T-helper 22 cell (primary cell): ENCODE measurements at places on chromosomes 12 and 14.

- no peak for DNase-seq
Measured at GRCh38 chr12:121857322-121858246, 1.1 kb downstream of the HPD start.

DNA sequence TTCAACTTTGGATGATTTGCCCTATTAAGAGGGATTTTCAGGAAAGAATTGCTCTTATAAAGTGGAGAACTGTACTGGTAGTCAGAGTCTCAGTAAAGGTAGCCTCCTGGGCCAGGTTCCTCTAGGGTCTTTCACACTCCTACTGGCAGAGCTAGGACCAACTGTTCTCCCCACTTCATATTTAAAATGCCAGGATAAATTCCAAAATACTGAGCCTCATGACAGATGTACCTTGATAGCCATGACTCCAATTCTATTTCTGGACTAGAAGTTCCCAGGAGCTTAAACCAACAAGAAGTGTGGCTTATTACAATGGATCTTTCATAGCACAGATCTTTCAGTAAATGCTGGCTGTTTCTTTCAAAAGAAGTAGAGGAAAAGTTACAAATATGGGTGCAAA is 126.5 kb downstream of the C12orf75 start:
- no peak for DNase-seq

GRCh38 chr12:32549675-32550079 is 129.4 kb upstream of the DNM1L start:
- no peak for DNase-seq

- no peak for DNase-seq
Measured at GRCh38 chr14:39015360-39015961, 87.6 kb downstream of the SEC23A start.

GRCh38 chr12:39780411-39780912 is 160.9 kb upstream of the ABCD2 start:
- no peak for DNase-seq

DNA sequence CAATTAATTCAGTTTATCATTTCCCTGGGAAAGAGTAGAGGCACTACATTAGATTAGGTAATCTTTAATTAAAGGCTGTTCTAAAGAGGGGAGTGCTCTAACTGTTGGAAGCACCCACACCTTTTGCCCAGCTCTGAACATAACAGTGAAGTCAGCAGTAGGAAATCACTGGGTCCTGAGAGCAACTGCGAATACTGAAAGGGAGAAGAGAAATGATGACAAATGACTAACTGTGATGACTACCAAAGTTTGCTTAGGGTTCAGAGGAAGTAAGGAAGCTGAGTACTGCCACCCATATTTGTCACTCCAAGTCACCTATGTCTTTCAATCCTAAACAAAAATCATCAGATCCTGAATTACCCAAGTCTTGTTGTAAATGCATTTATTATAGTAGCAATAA is 140.6 kb downstream of the EPS8 start:
- DNase-seq: no peak

DNA sequence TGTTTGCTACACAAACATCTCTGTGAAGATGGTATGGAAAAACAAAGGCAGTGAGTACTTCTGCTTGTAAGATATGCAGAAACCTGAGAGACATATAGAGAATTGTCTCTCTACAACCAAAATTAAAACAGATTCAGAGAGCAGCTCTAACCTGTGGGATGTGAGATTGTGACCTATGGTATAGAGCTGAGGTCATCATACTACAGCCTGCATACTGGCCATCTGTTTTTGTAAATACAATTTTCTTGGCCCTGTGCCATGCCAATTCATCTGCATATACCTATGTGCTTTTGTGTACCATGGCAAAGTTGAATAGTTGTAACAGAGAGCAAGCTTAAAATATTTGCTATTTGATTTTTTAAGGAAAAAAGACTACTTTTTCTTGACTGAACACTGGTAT is 99.6 kb downstream of the LMO3 start:
- no peak for DNase-seq

DNA sequence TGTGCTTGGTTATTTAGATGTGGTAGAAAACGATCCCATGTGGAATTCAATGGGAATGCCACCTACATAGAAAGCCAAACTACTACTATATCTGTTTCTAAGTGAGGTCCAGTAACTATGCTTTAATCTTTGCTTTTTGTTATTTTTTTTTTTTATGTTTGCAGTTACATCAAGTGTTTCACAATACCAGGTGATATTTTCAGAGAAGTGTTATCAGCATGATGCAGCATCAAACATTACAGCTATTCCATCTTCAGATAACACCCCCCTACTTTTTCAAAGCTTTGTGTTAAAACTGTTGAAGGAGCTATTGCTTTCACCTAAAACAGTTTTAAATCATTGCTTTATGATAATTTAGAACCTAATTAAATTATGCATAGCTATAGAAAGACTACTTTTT is 163.8 kb upstream of the SLC16A7 start:
- no peak for DNase-seq

DNA sequence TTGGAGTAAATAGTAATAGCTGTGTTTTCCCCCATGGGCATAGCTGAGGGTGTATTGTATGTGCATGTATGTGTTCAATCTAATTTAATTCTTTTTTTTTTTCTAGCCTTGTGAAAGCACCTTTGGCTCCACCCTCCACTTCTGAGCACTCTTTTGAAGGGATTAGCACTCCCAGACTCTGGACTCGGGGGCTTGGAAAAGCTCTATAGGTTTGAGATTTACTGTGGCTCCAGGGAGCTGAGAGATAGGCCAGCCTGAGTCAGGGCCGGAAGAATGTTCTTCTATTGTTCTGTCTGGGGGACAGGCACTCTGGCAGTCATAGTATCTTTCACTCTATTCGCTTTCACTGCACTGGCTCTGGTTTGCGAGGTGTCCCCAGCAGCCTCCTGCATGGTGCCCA is 540.0 kb upstream of the TBX3 start:
- DNase-seq: no peak

DNA sequence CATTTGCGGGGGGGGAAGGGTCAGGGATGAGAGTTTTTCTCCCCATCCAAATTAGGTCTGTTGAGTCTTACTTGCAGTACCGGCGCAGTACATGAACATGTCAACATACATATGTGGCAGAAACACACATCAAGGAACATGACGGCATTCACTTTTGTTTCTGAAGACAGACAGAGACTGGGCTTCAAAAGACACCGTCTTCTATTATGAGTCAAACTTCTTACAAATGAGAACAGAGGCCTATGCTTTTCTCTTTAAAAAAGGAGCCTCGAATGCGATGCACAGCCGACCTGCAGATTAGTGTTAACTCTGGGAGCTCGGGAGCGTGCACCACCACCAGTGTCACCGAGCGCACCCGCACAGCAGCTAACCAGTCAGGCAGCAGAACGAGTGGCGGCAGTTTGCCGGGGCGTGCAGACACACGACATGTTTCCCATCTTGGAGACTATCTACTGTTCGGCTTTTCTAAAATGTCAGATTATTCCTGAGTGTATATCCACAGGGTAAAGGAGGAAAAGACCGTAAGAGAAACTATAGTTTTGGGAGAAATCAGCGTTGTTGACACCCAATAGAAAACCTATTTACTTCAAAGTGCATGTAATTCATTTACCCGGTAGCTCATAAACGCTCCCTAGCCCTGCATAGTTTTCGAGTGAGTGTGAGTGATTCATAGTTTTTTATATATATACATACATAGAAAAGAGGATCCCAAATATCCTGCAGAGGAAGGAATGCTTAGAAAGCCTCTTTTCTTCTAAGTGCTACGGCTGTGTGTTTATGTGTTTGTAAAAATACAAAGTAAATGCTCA is 33.0 kb downstream of the UBR7 start:
- no peak for DNase-seq

DNA sequence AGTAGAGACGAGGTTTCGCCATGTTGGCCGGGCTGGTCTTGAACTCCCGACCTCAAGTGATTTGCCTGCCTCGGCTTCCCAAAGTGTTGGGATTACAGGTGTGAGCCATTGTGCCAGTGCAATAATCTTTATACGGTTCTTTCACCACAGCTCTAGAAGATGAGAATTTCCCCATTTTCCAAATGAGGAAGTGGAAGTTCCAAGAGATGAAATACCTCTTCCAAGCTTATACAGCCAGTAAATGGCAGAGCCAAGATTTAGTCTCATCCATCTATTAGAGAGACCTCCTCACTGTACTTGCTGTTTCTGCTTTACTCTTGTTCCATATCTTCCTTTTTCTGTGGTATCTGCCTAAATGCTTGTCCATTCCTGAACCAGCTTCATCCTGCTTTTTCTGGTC is 3.1 kb upstream of the LMNTD1 start:
- no peak for DNase-seq

GRCh38 chr14:68036202-68036601 is 216.6 kb downstream of the RAD51B start:
- no peak for DNase-seq

- no peak for DNase-seq
Measured at GRCh38 chr12:115632308-115632707, 645.2 kb downstream of the MED13L start.

- no peak for DNase-seq
Measured at GRCh38 chr14:105305345-105305744, 4.5 kb upstream of the BRF1 start.

- no peak for DNase-seq
Measured at GRCh38 chr12:80260269-80260668, 160.9 kb downstream of the OTOGL start.

GRCh38 chr14:102219316-102219715 is 79.6 kb downstream of the WDR20 start:
- DNase-seq: no peak

DNA sequence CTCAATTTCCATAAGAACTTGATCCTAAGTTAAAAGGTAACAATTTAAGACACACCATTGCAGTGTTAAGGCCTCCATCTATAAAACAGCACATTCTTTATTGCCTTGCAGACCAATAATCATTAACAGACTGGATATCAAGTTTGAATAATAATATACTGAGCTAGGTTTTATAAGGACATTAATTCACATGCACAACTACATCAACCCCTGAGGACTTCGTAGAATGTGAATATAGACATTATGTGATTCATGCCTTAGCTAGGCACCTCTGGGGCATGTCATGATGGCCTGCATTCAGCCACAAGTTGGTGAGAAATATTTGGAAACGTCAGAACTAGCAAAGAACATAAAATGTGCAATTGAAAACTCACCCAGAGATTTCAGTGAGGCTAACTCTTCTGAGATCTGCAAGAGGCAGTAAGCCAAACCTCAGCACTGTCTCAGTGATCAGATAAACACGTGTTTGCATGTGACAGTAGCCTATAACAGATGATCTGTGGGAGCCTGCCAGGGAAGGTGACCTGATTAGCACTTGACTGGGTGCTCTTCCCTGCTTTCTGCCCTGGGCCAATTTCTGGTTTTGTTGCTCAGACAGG is 492.2 kb downstream of the FLRT2 start:
- DNase-seq: no peak

DNA sequence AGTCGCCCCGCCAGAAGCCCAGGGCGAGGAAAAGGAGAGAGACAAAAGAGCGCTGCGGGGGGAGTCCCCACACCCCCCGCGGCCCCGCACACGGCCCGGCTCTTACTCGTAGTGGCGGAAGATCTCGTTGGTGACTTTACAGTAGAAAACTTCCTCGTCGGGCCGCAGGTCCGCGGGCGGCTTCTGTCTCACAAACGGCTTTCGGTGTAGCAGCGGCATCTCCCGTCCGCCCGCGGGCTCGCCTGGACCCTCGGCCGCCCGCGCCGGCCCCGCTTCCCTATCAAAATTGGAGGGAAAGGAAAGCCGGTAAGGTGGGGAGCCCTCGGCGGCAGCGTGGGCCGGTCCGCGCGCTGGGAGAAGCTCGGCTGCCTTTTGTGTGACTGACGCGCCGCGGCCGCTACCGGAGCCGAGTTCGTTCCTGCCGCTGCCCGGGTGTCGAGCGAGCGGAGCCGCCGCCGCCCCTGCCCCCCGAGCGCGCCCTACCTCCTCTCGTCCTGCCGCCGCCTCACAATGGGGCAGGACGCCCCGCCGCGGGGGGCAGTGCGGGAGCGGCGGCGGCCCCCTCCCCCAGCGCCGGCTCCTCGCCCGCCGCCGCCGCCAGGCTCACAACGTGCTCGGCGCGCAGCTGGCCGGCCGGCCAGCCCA is 652 bp downstream of the BAZ1A start:
- peak; percentile 19 for DNase-seq

- peak; percentile 11 for DNase-seq
Measured at GRCh38 chr12:47397664-47398281, 308.1 kb downstream of the RPAP3 start.

- DNase-seq: no peak
Measured at GRCh38 chr14:104598039-104598909, 6.3 kb downstream of the TMEM179 start.

DNA sequence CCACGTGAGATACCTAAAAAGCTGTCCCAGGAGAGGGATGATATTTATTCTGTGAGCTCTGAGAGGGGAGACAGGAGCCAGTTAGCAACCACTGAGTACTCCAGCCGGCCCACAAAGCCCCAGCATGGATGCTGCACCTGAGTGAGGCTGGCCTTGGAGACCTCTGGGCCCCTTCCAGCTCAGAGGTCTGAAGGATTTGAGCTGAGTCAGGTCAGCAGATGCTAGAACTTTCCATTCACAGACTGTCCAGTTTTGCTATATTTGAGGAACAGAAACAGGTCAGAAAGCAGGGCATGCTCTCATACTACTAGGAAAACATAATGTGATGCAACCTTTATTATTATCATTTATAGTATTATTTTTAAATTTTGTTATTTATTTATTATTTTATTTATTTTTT is 15.0 kb upstream of the MAPKAPK5 start:
- no peak for DNase-seq

- no peak for DNase-seq
Measured at GRCh38 chr12:50458606-50459005, 46.2 kb upstream of the DIP2B start.

DNA sequence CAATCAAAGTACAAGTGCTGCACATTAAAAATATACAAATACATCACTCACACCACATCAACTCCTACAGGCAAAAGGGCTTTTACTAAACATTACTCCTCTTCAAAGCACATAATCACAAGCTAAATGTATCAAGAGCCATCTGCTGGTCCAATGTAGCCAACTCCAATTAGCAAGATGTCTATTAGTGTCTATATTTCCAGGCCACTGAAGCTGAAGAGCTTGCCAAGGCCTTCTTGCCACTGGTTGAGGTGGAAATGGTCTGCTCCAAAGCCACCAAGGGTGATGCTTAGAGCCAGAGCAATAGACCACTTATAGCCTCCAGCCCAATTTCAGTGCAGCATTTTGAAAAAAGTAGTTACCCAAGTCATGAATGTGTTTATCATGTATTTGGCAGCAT is 54.4 kb downstream of the RASSF9 start:
- DNase-seq: no peak

DNA sequence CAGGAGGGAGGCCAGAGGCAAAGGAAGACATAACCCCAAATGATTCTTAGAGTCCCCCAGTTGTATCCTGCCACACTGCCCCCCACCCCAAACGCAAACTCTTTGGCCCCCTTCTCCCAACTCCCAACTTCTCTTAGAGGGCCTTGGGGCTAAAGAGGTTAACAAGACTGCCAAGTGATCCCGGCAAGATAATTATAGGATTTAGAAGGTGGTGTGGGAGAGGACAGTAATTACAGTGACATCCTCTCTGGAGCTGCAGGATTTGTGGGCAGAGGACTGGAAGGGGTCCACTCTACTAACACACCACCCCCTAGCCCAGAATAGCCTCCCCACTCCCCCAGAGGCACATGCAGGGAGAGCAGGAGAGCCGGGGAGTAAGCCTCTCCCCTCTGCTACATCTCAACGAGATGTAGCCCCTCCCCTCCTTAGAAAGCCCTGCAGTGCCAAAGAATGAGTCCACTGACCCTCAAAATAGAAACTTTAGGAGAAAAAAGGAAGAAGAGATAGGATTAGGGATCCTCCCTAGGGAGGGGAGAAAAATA is 5.3 kb upstream of the GDF11 start:
- no peak for DNase-seq
